ENCODE measurements at places on chromosomes 1 and 21. TPM values are rescaled to one million over a fixed set of nuclear protein-coding genes. Genes with fewer than 3 reads are reported as not detected.

DNA sequence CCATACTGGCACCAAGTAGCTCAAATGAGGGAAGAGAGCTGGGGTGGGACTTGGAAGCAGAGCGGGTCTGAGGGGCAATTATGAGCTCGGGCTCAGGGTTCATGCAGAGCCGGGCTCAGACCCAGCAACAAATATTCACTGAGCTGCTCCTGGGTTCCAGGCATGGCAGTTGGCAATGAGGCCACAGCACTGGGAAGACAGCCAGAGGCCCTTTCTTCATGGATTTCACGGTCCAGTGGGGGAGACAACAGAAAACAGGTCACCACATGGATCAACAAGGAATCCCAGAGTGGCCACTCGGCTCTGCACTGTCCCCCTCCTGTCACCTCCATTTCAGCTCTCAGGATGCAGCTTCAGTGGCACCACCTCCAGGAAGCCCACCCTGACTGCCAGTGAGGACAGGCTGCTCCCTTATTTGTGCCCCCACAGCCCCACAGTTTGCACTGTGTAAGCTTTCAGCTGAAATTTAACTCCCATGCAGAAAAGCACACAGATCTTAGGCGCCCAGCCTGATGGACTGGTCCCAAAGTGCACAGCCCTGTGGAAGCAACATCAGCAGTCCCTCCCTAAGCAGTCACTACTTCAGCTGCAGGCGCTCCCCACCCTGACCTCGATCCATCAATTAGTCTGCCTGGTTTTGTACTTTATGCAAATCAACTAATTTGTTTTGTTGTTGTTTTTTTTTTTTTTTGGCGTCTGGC, 22.4 kb downstream of the ARHGEF19 start:
- H3K36me3 ChIP-seq, result no peaks in the 10 kb centered on the region
- H3K27me3 ChIP-seq, result peaks cover 3% of the 10 kb centered on the region
- DNase-seq, result no peak
- H3K27ac ChIP-seq, result no peak overlapping the region

DNA sequence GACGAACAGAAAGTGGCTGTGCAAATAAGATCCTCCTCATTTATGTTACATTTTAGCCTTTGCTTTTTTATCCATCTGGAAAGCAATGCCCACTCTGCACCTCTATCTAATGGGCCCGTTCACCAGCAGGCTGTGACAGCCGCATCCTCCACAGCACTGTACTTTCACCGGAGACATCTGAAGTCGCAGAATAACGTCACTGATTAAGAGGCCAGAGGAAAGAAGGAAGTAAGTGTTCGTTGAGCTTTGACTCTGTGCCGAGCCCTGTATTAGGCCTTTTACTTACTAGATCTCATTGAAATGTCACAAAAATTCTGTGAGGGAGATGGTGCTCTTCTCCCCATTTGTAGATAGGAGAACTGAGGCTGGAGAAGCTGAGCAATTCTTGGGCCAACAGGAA, 62.3 kb downstream of the KAZN start:
- H3K27me3 ChIP-seq, result peaks cover 2% of the 10 kb centered on the region
- H3K4me3 ChIP-seq, result no peak overlapping the region
- H3K36me3 ChIP-seq, result no peaks in the 10 kb centered on the region
- no peak for DNase-seq

DNA sequence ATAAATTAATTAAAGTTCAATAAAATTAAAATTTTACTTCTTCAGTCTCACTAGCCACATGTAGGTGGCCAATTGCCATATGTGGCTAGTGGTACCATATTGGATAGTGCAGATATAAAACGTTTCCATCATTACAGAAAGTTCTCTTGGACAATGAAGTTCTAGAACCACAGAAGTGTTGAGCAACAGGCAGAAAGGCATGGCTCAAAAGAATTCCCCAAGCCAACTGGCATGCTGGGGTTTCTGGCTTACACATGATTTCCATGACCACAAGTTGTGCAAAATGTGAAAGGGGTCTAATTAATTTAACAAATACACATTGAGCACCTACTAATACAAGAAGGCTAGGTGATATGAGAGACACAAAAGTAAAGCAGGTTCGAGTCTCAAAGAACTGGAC, 72.2 kb upstream of the CDC42BPA start:
- no peaks in the 10 kb centered on the region for H3K36me3 ChIP-seq
- H3K27ac ChIP-seq, result no peak overlapping the region
- H3K4me1 ChIP-seq, result no peaks in the 10 kb centered on the region
- no peak overlapping the region for H3K4me3 ChIP-seq
- no peak for DNase-seq

DNA sequence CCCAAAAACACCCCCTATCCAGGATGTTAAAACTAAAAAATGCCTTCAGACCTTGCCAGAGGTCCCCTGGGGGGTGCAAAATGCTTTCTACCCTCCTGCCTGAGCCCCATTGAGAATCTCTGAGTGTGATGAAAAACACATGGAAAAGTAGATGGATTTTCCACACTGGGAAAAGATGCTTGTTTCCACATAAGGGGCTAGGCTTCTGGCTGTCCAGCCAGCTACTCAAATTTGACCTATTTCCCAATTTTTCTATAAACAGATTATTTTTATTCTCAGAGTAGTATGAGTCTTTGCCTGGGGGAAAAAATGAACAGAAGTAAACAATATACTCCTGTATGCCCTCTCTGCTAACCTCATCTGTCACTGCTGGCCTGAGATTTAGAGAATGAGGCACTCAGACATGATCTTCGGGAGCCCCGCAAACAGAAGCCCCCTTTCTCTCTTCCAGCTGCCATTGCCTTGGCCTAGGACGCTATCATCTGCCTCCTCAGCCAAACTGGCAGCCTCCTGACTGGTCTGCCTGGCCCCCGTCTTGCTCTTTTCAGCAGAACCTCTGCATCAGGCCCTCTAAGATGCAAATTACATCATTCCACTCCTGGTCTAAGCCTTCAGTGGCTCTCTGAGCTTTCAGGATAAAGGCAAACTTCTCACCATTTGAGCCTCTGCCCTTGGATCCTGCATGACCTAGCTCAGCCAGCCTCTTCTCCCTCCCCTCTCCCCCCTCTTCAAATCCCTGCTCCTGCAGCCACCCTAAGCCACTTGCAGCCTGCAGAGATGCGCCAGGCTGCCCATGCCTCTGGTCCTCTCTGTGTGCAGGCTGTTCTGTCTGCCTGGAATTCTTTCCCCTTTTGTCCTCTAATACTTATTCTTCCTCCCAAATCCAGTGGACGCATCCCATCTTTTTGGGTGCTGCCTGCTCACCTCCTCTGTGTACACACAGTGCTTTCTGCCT, 39.7 kb upstream of the TMEM125 start:
- H3K4me1 ChIP-seq, result no peaks in the 10 kb centered on the region
- no peak overlapping the region for H3K27ac ChIP-seq
- no peaks in the 10 kb centered on the region for H3K36me3 ChIP-seq
- peaks cover 12% of the 10 kb centered on the region for H3K27me3 ChIP-seq

DNA sequence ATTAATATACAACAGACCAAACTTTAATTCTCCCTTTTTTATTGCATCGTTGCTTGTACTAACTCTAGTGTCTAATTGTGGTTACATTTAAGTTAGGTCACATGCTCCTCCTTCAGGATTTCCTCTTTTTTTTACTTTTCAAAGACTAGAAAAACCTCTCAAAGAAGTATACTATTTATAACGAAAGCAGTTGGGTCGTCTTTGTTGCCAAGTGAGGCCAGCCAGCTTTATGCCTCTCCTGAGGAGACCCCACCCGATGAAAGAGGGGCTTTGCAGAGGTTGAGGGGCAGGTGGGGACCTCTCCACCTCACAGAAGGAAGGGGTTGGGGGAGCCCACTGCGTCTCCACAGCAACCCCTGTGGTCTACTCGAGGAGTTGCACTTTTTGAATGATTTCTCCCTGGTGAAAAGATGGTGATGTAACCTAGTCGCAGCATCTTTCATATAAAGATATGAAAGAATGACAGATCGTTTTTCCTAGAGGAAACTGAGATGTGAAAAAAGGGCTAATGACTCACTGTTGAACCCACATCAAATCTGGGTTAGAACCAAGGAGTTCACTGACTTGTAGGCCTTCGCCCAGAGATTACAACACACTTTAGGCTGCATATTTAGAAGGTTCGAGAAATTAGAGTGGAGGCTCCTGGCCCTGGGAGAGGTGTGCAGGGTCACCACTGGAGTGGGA, 6.4 kb downstream of the TGFB2 start:
- H3K27ac ChIP-seq, result no peak overlapping the region
- H3K4me1 ChIP-seq, result peaks cover 16% of the 10 kb centered on the region
- H3K27me3 ChIP-seq, result peaks cover 47% of the 10 kb centered on the region
- peak overlapping the region; percentile 67 for H3K4me3 ChIP-seq

DNA sequence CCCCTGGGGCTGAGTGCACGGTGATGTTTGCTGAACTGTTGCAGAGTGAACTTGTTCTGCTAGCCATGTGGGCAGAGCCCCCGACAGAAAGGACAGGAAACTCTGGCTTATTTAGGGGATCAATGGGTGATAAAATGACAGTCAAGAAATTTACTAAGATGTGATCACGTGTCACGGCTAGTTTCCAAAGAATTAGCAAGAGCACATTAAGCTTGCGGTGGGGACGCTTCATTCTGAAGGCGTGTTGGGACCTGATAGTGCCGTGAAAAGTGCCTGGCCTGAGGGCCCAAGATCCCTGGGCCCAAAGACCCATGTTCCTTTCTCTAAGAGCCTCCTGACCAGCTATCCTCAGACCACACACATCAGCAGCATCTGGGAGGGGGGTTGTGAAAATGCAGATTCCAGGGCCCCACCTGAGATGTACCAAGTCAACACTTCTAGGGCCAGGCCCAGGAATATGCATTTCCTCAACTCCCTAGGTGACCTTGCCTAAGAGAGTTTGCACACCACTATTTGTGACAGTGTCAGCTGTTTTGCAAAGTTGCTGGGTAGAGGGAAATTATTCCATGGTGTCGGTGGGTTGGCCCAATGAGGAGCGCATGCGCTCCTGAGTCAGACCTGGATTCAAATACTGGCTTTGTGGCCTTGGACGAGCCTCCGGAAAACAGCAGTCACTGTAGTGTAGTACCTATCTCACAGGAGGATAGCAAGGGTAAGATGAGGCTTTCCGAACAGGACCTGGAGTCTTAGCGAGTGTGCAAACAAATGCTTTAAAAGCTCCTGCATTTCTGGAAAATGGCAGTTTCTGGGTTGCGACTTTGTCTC, 77.5 kb downstream of the SPSB1 start:
- no peak for DNase-seq
- H3K36me3 ChIP-seq, result no peaks in the 10 kb centered on the region
- H3K27ac ChIP-seq, result no peak overlapping the region
- H3K27me3 ChIP-seq, result peaks cover 17% of the 10 kb centered on the region
- no peak overlapping the region for H3K4me3 ChIP-seq
- H3K4me1 ChIP-seq, result peaks cover 4% of the 10 kb centered on the region

- H3K27ac ChIP-seq, result no peak overlapping the region
- no peak overlapping the region for H3K4me3 ChIP-seq
- H3K4me1 ChIP-seq, result no peaks in the 10 kb centered on the region
These were observed 114.7 kb downstream of the ACTL8 start for GRCh38 chr1:17869815-17870214.

DNA sequence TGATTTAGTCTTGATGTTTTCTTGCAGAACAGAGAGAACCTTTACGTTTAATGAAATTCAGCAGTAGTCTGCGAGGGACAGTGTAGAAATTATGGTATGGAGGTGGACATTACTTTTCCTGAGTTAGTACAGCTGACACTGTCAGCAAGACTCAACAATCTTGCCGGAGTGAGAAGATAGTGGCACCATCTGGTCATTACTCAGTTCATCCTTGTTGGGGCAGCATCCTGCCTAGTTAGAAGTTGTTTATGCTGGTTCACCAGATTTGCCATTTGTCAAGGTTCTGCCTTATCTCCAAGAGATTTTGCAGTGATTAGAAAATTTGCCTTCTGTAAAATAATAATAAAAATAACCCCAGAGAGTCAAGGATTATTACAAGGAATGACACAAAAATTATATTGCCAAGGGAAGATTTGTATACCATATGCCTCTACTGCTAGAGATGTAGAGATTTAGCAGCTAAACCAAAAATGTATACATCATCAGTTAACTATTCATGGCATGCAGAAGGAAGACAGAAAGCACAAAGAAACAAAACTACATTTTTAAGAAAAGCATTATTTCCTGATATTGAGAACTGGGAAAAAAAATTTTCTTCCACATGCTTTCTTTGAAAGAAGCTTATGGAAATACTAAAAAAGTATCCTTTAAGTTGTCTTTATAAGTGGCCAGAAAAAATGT, 1967.4 kb downstream of the NCAM2 start:
- no peak overlapping the region for H3K27ac ChIP-seq
- H3K27me3 ChIP-seq, result no peaks in the 10 kb centered on the region
- H3K36me3 ChIP-seq, result no peaks in the 10 kb centered on the region
- no peaks in the 10 kb centered on the region for H3K4me1 ChIP-seq

- H3K36me3 ChIP-seq, result peaks cover 4% of the 10 kb centered on the region
- H3K27ac ChIP-seq, result no peak overlapping the region
- DNase-seq, result no peak
- no peaks in the 10 kb centered on the region for H3K27me3 ChIP-seq
These were observed 96.0 kb upstream of the TNFSF4 start for GRCh38 chr1:173302890-173303829.

GRCh38 chr1:196180847-196181593, 427.2 kb downstream of the KCNT2 start:
- no peak for DNase-seq
- H3K36me3 ChIP-seq, result no peaks in the 10 kb centered on the region
- H3K4me1 ChIP-seq, result no peaks in the 10 kb centered on the region
- no peak overlapping the region for H3K27ac ChIP-seq
- no peak overlapping the region for H3K4me3 ChIP-seq
- no peaks in the 10 kb centered on the region for H3K27me3 ChIP-seq

DNA sequence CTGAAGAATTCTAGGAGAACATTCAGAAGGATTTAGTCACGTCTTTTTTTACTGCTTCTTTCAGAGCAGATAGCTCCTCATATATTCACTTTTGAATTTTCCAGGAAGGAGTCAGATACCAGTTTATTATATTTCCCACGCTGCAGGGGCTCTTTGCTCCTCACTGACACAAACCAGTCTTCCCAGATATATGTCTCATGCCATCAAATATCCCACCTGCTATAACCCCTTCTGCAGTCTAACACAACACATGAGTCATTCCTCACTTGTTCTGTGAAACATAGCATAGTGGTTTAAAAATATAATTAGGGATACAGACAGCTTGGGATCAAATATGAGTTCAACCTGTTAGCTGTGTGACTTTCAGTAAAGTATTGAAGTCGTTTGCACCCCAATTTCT, 251.7 kb upstream of the DPYD start:
- no peak overlapping the region for H3K4me3 ChIP-seq
- H3K36me3 ChIP-seq, result no peaks in the 10 kb centered on the region
- H3K27ac ChIP-seq, result no peak overlapping the region
- no peak for DNase-seq
- H3K27me3 ChIP-seq, result no peaks in the 10 kb centered on the region
- peaks cover 1% of the 10 kb centered on the region for H3K4me1 ChIP-seq

GRCh38 chr1:52288286-52288685, 77.7 kb downstream of the CC2D1B start:
- H3K27me3 ChIP-seq, result no peaks in the 10 kb centered on the region
- H3K27ac ChIP-seq, result no peak overlapping the region
- H3K4me3 ChIP-seq, result no peak overlapping the region
- DNase-seq, result no peak
- H3K36me3 ChIP-seq, result no peaks in the 10 kb centered on the region

GRCh38 chr1:23593556-23594148, 34.4 kb upstream of the ID3 start:
- DNase-seq, result no peak
- H3K36me3 ChIP-seq, result no peaks in the 10 kb centered on the region
- peaks cover 74% of the 10 kb centered on the region for H3K4me1 ChIP-seq

ERG gene
- not detected for total RNA-seq

CD48 gene
- total RNA-seq, result 379 TPM

FASLG gene
- 4.6 TPM for total RNA-seq

LMX1A gene
- not detected for total RNA-seq

SLC25A34 gene
- 1.6 TPM for total RNA-seq

TCHHL1 gene
- total RNA-seq, result not detected

TADA1 gene
- 14.4 TPM for total RNA-seq
